ENCODE measurements at places on chromosomes 16 and 17.

DNA sequence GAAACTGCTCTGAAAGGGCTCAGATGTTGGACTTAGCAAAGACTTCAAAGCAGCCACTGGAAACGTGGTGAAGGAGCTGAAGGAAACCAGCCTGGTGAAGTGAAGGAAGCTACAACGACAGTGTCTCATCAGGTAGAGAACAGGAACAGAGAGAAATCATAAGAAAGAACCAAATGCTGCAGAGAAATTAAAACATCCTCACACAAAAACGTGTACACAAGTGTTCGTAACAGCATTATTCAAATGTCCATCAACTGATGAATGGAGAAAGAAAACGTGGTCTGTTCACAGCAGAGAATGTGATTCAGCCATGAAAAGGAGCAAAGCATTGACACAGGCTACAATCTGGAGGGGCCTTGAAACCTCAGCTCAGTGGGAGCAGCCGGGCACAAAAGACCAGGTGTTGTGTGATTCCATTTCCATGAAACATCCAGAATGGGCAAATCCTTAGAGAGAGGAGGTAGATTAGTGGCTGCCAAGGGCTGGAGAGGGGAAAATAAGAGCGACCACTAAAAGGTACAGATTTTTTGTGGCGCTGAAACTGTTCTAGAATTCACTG lies 26.9 kb downstream of the IFT140 start:
- DNase-seq: no peak

DNA sequence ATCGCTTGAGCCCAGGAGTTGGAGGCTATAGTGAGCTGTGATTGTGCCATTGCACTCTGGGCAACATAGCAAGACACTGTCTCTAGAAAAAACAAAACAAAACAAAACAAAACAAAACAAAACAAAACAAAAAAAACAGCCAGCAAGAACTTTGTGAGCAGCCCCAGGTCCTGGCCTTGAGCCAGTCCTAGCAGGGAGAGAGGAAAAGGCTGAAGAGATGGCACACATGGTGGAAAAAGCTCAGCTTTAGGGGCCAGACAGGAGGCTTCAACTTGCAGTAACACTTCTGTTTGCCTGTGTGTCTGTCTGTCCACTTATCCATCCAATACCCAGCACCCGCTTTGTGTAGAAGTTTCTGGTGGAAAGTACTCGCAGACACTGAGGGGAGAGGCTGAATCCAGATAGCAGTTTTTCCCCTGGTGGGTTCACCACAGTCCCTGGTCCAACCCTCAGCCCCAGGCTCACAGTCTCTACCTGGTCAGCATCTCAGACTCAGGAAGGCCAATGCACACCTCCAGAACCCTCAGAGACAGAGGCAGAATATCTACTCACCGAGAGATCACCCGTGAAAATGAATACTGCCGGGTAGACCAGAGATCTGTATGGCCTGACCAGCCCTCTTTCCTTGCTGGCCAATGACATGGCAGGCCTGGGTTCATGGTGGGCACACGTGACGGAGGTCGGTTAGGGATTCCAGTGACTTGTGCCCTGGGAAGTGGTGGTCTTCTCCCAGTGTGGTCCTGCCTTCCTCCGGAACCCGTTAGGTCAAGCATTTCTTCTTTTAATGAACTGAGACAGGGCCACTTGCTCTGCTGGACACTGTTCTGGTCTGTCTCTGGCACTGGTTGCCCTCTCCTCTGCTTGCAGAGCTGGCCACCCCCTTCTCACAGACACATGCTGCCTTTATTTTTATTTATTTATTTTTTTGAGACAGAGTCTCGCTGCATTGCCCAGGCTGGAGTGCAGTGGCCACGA lies 79.5 kb upstream of the DNAJA2 start:
- no peak for DNase-seq

DNA sequence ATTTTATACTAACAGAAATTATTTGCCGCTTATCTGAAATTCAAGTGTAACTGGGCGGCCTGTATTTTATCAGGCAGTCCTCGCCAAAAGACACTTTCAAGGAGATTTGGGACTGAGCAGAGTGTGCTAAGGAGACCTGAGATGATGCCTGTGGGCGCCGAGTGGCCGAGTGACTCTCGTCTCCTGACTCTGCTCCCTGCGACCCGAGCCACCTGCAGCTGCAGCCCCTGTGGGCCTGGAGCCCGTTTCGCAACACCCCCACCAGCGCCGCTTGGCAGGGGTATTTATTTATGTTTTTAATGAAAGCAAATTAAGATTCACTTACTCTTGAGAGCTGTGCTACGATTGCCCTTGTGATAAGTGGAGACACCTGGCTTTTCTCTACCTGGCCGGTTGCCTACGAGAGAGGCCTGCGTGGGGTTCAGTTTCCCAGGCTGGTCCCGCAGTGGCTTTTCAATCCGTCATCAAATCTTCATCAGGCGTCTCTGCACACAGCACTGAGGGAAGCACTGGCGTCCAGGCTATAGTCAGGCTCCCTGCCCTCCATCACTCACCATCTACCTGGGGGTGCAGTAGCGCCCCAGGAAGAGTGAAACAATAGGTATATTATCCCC lies 124.0 kb downstream of the SEC14L1 start:
- DNase-seq: no peak

DNA sequence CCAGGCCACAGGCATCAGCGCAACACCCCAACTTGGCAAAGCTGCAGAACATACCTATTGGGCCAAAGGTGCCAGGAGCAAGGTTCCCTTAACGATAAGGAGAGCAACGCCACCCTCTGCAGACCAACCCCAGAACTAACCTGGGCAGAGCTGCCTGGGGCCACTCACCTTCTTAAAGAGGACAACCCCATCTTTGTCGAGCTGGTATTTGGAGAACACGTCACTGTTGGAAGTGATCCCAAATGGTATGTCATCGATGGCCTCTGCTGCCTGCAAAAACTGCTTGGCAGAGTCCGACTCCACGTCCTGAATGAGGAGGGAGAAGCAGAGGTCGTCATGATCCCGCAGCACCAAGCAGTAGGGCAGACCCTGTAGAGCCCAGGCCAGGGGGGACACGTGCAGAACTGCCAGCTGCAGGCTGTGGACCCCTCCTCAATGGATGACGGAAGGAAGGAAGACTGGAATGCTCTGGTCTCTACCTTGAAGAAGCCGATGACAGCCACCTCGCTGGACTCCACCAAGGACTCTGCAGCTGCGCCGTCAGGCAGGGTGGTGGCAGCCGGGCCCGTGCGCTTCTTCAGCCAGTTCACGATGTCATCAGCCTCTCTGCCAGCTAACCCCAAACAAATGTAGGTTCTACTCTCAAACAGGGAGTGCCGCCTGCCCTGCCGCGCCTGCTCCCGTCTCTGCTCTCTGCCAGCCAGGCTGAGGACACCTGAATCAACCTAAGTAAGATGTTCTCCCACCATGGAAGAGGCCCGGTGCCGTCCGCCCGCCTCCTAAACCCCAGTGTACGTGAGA lies 5.2 kb downstream of the P4HB start:
- DNase-seq: no peak
